ENCODE measurements at places on chromosomes 1 and 21.

GRCh38 chr1:88463401-88463985 is 220.6 kb upstream of the PKN2 start:
- no peak for DNase-seq

- no peak for DNase-seq
Measured at GRCh38 chr1:230864441-230864840, 3.9 kb downstream of the C1orf198 start.

DNA sequence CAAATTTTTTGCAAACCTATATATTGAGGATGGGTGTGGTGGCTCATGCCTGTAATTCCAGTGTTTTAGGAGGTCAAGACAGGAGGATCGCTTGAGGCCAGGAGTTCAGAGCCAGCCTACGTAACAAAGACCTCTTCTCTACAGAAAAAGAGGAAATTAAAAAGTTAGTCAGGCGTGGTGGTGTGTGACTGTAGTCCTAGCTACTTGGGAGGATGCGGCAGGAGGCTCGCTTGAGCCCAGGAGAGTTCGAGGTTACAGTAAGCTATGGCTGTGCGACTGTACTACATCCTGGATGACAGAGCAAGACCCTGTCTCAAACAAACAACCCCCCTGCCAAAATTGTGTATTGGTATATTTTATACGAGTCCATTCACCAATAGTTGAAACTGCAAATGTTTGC is 589.7 kb downstream of the DPYD start:
- DNase-seq = no peak

DNA sequence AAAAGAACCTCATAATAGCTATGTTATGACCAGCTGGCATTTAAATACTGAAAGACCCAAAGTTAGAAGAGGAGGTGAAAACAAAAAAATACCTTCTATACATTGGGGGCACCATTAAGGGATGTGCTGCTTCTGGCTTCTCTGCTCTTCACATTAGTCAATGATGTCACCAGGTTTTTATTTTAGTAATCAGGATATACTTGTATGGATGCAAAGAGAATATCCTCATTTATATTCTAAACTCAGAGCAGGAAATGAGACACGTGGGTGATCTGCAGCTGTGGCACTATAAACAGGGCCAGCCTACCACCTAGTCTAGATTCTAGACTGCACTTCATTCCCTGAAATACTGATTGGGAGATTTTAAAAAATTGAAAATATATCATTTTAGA is 51.2 kb downstream of the WLS start:
- DNase-seq = no peak

DNA sequence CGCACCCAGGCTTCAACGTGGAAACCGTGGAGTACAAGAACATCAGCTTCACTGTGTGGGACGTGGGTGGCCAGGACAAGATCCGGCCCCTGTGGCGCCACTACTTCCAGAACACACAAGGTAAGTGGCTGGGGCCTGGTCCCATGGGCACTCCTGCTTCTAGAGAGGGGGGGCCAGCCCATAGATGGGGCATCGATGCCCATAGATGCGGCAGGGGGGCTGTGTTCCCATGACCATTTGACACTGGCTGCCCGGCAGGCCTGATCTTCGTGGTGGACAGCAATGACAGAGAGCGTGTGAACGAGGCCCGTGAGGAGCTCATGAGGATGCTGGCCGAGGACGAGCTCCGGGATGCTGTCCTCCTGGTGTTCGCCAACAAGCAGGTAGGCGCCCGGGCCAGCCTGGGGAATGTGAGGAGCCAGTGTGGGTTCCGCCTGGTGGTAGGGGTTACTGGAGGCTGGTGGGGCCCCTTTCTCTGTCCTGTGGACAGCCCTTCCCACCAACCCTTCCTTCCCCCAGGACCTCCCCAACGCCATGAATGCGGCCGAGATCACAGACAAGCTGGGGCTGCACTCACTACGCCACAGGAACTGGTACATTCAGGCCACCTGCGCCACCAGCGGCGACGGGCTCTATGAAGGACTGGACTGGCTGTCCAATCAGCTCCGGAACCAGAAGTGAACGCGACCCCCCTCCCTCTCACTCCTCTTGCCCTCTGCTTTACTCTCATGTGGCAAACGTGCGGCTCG is 5.6 kb downstream of the C1orf35 start:
- DNase-seq = peak; percentile 5
